ENCODE measurements at places on chromosomes 5 and 9.

GRCh38 chr9:94881023-94881422, 154.5 kb downstream of the AOPEP start:
- DNase-seq: no peak

DNA sequence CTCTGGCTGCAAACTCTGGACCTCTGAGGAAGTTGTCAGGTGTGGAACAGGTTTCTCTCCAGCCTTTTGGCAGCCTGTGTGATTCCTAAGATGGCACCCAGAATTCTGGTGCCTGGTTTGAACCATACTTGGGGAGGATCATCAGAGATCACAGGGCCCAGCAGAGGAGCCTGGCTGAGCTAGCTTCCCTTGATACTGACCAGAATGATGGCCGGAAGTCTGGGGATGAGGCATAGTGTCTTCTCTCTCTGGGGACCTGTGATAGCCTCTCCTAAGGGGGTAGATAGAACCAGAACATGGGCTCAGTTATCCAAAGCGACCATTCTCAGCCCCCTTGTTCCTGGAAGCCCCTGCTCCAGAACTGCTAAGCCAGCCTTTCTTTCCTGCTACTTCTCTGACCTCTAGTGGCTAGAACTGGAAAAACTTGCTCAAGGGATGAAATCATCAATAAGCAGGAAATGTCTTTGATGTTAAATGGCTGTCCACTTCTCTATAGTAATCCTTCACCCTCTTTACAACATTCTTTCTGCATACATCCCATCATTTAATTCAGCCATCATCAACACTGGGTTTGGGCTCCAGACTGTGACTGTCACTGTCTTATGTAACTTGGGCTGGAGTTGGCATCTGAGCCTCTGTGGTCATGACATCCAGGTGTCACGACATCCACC, 55.1 kb downstream of the C9orf152 start:
- no peak for DNase-seq

DNA sequence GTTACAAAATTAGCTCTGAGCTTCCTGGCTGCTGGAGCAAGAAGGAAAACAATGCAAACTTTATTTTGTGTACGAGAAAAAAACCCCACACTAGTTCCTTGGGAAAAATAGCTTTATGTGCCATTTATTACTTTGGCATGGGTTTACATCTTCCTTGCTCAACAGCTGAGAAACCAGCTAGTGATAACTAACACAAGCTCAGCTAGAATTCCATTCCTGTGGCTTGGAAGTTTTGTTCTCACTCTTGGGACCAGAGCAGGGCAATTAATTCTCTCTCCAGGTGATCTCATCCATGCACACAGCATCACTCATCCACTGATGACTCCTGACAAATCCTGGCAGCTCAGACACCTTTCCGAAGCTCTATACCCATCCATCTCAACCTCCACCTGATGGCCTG, 104.1 kb downstream of the CRB2 start:
- DNase-seq: no peak

GRCh38 chr9:98572054-98572627, 136.6 kb downstream of the GABBR2 start:
- DNase-seq: no peak
